ENCODE measurements at places on chromosomes 3 and 15. TPM values are rescaled to one million over a fixed set of nuclear protein-coding genes. Genes with fewer than 3 reads are reported as not detected.

Gene CCR8
- not detected for total RNA-seq

Gene SEMA3G
- total RNA-seq: 0.32 TPM

Gene C3orf52
- total RNA-seq: 7.3 TPM

Gene GOLGA8S
- under 0.01 TPM for total RNA-seq

Gene RTP1
- total RNA-seq: not detected

Gene ACKR2
- not detected for total RNA-seq

Gene EFCC1
- total RNA-seq: not detected

Gene CLSTN2
- 7.3 TPM for total RNA-seq

DNA sequence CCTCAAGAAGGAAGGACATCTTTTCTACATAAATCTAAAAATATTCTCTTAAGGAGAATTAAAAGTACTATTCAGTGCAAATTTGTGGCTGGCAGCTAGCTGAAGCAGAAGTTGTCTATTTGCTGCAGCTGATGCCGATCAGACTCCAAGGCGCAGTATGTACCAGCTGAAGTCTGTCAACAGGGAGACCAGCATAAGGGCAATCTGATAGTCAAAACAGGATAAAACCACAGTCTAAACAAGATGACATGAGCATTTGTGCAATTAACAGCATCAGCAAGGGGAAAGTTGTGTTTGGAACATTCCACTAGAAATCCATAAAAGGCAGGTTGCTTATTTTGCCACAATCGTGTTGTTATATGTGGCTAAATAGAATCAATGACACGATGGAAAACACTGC is 198.2 kb upstream of the ROBO2 start:
- DNase-seq: no peak

GRCh38 chr3:164208048-164208447 is 870.2 kb downstream of the SI start:
- DNase-seq: no peak

GRCh38 chr15:65204931-65205660 is 6.2 kb downstream of the CILP start:
- DNase-seq: no peak

- DNase-seq: peak; percentile 2
Measured at GRCh38 chr3:76405196-76405595, 619.8 kb upstream of the ZNF717 start.

DNA sequence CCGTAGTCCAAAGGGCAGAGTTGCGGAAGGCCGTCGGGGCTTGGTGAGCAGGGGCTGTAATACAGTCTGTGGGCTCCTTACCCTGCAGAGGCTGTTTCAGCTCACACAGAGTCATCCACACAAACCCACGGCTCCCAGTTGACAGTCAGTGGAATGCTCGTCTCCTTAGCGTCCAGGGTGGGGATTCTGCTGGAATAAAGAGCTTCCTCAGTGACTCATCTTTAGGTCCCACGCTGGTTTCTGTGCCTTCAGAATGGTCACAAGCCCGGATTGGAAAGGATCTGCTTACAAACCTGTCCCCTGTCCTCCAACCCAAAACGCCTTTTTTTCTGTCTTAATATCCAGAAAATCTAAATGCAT is 201.3 kb upstream of the TPM1 start:
- peak; percentile 18 for DNase-seq

- peak; percentile 92 for DNase-seq
Measured at GRCh38 chr3:140953028-140953960, 11.7 kb downstream of the SLC25A36 start.

DNA sequence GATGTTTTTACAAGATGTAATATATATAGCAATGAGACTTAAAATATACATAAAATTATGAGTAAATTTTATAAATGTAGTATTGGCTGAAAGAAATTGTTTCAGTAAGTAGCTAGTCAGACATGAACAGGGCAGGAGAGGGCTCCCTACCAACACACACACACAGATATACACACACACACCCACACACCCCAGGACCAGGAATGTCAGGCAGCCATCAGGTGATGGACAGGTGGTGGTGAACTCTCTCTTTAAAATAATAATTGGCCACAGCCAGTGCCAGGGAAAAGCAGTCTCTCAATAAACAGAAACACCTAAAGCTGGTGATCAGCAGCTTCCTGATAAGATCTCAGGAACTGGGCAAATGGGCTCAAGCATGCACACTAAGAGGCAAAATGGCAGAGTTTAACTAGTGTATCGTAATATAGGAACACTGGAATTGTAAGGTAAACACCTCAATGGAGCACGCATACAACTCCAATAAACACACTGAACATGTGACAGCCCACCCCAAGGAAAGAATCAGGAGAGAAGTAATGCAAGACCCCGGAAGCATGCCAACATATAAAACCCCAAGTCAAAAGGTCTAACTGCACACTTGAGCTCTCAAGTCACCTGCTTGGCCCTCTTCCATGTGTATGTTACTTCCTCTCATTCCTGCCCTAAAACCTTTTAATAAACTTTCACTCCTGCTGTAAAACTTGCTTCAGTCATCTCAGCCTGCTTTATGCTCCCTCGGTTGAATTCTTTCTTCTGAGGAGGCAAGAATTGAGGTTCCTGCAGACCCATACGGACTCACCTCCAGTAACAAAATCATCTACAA is 1034.1 kb upstream of the SEMA6D start:
- no peak for DNase-seq

- no peak for DNase-seq
Measured at GRCh38 chr3:114494498-114494897, 200.7 kb downstream of the TIGIT start.

- no peak for DNase-seq
Measured at GRCh38 chr3:187150599-187150998, 11.3 kb upstream of the RPL39L start.

DNA sequence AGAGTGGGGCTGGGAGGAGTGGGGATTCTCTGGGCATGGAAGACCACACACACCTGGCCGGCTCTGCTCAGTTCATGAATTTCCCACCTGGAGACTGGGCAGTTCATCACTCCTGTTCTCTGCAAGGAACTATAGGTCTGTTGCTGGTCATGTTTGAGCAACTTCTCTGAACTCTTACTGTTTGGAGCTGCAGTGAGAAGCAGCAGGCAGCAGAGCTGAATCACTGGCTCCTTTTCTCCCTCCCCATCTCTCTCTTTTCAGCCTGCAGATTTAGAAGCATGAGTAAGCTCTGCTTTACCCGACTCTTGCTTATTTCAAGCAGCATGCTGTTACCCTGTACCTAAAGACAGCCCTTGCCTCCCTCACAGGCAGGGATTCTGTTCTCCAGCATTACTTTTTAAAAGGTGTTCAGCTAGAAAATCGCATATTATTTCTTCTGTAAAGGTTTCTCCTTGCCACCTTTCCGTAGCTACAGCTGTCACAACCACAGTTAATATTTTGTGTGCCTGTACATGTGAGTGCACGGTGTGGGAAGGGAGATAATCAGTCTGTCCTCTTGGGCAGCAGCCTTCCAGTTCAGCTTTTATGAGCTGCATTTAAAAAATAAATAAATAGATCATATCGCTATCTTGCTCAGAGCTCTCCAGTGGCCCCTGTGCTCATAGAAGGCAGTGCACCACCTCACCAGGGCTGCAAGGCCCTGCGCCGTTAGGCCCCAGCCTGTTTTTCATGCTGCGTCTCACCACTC is 131.6 kb downstream of the CHCHD6 start:
- DNase-seq: peak; percentile 71

- no peak for DNase-seq
Measured at GRCh38 chr15:67783303-67783702, 42.0 kb upstream of the SKOR1 start.

GRCh38 chr3:151918253-151919029 is 45.0 kb downstream of the SUCNR1 start:
- peak; percentile 82 for DNase-seq

DNA sequence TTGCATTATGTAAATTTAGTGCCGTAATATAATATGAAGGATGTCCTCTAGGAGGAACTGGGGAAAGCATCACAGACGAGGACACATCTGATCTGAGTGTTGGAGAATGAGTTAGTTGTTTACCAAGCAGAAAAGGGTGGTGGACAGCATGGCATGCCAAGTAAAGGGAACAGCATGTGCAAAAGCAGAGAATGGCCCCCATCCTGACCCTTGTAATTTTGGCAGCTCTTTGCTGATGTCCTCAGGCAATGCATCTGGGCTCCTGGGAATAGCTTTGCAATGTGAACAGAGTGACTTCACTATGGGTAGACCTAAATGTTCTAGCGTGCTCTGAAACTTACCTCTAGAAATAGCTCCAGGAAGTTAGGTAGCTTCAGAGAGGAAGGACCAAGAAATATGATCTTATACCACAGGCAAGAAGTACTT is 263.3 kb downstream of the LPP start:
- DNase-seq: no peak
